MCF 10A (cell line): ENCODE measurements at places on chromosomes 7 and 10. TPM values are rescaled to one million over a fixed set of nuclear protein-coding genes. Genes with fewer than 3 reads are reported as not detected.
A peak's percentile ranks its signal among the peaks of the same experiment; 100 is the strongest.

GRCh38 chr10:130254243-130254642 is 118.1 kb downstream of the GLRX3 start:
- H3K4me3 ChIP-seq: no peak overlapping the region
- no peaks in the 10 kb centered on the region for H3K27me3 ChIP-seq
- no peaks in the 10 kb centered on the region for H3K4me1 ChIP-seq

DNA sequence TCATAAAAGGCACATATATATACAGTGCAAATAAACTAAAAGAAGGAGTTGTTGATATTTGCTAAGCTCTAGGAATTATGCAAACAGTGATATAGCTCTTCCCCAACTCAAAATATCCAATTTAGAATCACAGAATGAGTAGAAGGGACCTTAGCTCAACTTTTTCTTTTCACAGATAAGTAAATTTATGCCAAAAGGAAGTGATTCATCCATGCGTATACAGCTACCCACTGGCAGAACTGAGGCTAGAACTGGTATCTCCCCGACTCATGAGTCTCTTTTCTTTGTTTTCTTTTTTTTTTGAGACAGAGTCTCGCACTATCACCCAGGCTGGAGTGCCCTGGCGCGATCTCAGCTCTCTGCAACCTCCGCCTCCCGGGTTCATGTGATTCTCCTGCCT is 54.2 kb upstream of the SVIL start:
- no peaks in the 10 kb centered on the region for H3K27me3 ChIP-seq
- peaks cover 18% of the 10 kb centered on the region for H3K4me1 ChIP-seq
- DNase-seq: peak; percentile 75
- peaks cover 16% of the 10 kb centered on the region for H3K36me3 ChIP-seq
- H3K27ac ChIP-seq: no peak overlapping the region

GRCh38 chr7:8418629-8419245 is 14.7 kb upstream of the NXPH1 start:
- peak; percentile 75 for DNase-seq
- no peak overlapping the region for H3K4me3 ChIP-seq
- no peaks in the 10 kb centered on the region for H3K36me3 ChIP-seq
- H3K27ac ChIP-seq: no peak overlapping the region
- no peaks in the 10 kb centered on the region for H3K4me1 ChIP-seq

DNA sequence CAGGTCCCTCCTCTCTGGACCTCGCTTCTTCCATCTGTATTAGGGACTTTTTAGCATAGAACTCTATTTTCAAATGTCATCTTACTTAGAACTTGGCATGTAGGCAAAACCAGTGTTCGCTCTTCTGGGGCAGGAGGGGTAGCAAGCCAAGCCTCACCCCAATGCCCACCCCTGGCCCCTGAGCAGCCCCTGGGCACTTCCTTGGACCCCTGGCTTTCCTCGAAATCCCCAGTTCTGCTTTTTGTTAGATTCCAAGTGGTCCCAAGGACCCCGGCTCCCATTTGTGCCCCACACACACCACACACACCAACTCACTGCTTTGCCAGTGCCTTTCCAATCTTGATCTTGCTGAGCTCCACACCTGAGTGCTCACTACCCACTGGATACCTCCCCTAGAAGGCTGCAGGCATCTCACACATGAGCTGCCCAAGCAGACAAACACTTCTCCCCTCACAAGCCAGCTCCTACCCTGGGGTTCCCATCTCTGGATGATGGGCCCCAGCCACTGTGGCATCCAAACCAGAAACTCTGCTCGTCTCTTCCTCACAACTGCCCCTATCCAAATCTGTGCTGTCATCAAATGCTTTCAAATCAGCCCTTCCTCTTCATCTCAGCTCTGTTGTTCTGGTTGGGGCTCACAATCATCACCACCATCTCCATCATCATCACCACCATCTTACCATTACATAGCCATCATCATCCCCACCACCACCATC is 167.9 kb upstream of the ZMIZ1 start:
- no peaks in the 10 kb centered on the region for H3K36me3 ChIP-seq
- H3K4me1 ChIP-seq: no peaks in the 10 kb centered on the region
- no peak for DNase-seq
- peaks cover 11% of the 10 kb centered on the region for H3K27me3 ChIP-seq
- no peak overlapping the region for H3K27ac ChIP-seq
- no peak overlapping the region for H3K4me3 ChIP-seq

DNA sequence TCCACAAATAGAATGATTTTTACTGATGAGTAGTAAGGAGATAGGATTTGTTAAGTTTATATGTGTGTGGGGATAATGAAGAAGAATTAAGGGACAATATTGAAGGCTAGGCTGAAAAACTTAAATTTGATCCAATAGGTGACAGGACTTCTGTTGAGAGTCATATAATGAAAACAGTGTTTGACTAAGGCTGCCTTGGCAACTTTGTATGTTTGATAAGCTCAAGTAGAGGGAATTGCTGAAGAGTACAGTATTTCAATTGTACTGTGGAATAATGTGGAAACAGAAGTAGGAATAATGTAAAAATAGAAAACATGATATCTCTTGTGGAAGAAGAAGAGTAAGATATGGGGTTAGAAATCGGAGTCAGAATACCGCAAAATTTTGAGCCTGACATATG is 10.5 kb downstream of the R3HCC1L start:
- H3K4me1 ChIP-seq: peaks cover 23% of the 10 kb centered on the region
- no peak overlapping the region for H3K4me3 ChIP-seq
- H3K27ac ChIP-seq: no peak overlapping the region
- no peaks in the 10 kb centered on the region for H3K36me3 ChIP-seq

The GHRHR gene
- total RNA-seq: not detected in 2 replicates

DNA sequence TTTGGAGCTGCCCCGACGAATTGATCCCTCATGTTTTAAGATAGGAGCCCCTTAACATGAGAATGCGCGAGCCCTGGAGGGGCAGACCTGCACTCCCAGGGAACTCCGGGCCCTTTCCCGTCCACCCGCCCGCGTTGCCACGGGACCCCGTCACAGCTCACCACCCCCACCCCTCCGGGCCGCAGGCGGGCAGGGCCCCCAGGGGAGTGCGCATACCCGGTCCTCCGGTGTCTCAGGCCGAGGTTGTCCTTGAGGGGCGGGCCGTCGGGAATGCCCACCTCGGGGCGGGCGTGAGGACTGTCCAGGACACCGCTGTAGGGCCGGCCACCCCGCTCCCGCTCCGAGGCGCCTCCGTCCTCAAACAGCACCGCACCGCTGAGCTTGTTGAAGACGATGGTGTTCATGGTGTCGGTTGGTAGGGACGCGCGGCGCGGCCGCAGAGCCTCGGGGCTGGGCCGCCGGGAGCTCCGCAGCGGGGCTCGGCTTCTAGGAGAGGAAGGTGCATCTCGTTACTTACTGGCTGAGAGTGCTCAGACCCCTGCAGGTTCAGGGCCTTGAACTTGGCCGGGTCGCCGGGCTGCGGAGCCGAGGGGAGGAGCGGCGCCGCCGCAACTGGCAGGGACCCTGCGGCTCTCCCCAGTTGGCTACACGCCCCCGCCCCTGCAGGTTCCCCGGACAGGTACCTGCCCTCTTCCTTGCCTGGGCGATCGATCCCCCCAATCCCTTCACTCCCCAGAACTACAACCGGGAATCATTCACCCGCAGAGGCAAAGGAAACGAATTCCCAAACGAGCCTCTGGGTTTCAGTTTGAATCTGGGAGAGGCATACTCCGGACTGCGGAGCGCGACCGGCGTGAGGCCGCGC is 2.4 kb downstream of the MKX start:
- no peak for DNase-seq
- H3K27ac ChIP-seq: no peak overlapping the region
- H3K4me3 ChIP-seq: peak overlapping the region; percentile 54
- no peaks in the 10 kb centered on the region for H3K36me3 ChIP-seq
- H3K4me1 ChIP-seq: no peaks in the 10 kb centered on the region

- no peaks in the 10 kb centered on the region for H3K27me3 ChIP-seq
- no peak overlapping the region for H3K27ac ChIP-seq
- peaks cover 19% of the 10 kb centered on the region for H3K36me3 ChIP-seq
These were observed 156.3 kb downstream of the PHF14 start for GRCh38 chr7:11130012-11130411.

DNA sequence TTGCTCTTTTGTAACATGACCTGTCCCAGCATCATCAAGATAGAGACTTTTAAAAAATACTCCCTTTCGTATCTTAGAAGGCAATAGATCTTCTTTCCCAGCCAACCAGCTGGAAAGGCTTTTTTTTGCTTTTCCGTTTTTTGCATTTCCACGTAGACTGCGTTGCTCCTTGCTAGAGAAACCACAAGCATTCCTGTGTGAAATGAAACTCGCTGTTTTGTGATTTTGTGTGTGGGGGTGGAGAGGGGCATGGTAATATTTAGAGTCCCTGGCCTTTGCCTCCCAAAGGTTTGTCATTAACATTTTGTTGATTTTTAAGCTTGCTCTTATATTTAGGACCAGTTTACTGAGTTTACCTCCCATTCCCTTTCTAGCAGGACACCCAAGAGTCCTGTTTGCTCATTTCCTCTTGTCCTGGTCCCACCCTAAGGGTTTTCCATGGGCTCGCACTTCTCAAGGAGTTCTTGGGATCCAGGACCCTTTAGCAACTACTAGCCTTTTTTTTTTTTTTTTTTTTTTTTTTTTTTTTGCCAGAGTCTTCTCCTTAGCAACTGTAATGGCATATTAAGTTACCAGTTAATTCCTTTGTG is 243.6 kb downstream of the BICC1 start:
- peaks cover 14% of the 10 kb centered on the region for H3K4me1 ChIP-seq
- DNase-seq: peak; percentile 10
- H3K4me3 ChIP-seq: peak overlapping the region; percentile 75
- H3K27me3 ChIP-seq: no peaks in the 10 kb centered on the region
- H3K36me3 ChIP-seq: no peaks in the 10 kb centered on the region

DNA sequence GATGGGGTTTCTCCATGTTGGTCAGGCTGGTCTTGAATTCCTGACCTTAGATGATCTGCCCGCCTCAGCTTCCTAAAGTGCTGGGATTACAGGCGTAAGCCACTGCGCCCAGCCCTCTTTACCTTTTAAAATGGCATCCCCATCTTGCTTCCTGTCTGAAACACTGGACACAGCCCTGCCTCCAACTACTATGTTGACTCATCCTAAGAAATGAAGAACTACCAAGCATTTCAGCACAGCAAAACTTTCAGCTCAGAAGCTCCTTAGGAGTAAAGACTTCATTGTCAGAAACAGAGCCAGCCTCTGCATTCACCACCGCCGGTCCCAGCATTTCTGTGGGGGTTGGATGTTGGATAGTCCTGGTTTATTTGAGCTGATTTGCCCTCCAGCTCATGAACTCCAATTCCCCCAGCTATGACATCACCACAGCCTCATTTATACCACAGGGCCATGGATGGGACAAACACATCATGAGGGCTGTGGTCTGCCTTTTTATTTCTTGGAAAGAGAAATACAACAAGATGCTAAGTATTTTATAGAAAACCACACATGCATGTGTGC is 123.5 kb downstream of the ADCY1 start:
- H3K36me3 ChIP-seq: no peaks in the 10 kb centered on the region
- H3K4me1 ChIP-seq: no peaks in the 10 kb centered on the region
- no peak overlapping the region for H3K4me3 ChIP-seq
- DNase-seq: no peak
- peaks cover 40% of the 10 kb centered on the region for H3K27me3 ChIP-seq

- no peaks in the 10 kb centered on the region for H3K27me3 ChIP-seq
- peaks cover 5% of the 10 kb centered on the region for H3K36me3 ChIP-seq
- H3K27ac ChIP-seq: no peak overlapping the region
- no peak overlapping the region for H3K4me3 ChIP-seq
- peak; percentile 10 for DNase-seq
These were observed 393.6 kb upstream of the GALNT17 start for GRCh38 chr7:70738151-70738885.

DNA sequence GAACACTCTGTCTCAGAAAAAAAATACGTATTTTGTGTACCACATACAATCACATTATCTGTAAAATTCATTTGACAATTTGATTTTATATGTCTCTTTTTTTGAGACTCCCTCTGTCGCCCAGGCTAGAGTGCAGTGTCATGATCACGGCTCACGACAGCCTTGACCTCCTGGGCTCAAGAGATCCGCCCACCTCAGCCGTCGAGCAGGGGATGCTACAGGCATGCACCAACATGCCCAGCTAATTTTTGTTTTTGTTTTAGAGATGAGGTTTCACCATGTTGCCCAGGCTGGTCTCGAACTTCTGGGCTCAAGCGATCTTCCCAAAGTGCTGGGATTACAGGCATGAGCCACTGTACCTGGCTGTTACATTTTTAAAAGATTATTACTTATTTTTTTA is 11.6 kb upstream of the BAZ1B start:
- no peaks in the 10 kb centered on the region for H3K27me3 ChIP-seq
- H3K4me3 ChIP-seq: no peak overlapping the region
- H3K4me1 ChIP-seq: no peaks in the 10 kb centered on the region
- no peak overlapping the region for H3K27ac ChIP-seq

- H3K4me1 ChIP-seq: peaks cover 42% of the 10 kb centered on the region
- peak overlapping the region; percentile 98 for H3K27ac ChIP-seq
- H3K4me3 ChIP-seq: peak overlapping the region; percentile 96
- peaks cover 22% of the 10 kb centered on the region for H3K36me3 ChIP-seq
- H3K27me3 ChIP-seq: no peaks in the 10 kb centered on the region
These were observed 486 bp downstream of the HIPK2 start for GRCh38 chr7:139777133-139777891.

- no peaks in the 10 kb centered on the region for H3K4me1 ChIP-seq
- no peaks in the 10 kb centered on the region for H3K27me3 ChIP-seq
- H3K27ac ChIP-seq: no peak overlapping the region
- H3K36me3 ChIP-seq: no peaks in the 10 kb centered on the region
These were observed 242.5 kb upstream of the TMEM229A start for GRCh38 chr7:124275411-124275810.

The OR2A5 gene
- total RNA-seq: not detected in 2 replicates

DNA sequence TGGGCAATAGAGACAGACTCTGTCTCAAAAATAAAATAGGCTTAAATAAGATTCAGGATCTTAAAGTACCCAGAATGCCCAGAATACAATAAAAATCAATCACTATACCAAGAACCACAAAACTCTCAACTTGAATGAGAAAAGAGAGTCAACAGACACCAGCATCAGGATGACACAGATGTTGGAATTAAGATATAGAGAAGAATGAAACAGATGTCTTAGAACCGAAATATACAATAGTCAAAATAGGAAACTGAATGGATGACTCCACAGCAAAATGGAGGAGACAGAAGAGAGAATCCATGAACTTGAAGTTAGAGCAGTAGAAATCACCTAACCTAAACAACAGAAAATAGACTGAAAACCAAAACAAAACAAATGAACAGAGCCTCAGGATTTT is 29.6 kb downstream of the POR start:
- no peak for DNase-seq
- peak overlapping the region; percentile 81 for H3K27ac ChIP-seq
- peaks cover 27% of the 10 kb centered on the region for H3K4me1 ChIP-seq
- H3K4me3 ChIP-seq: peak overlapping the region; percentile 39

- H3K27me3 ChIP-seq: peaks cover 80% of the 10 kb centered on the region
- H3K4me1 ChIP-seq: no peaks in the 10 kb centered on the region
- H3K4me3 ChIP-seq: no peak overlapping the region
- no peak overlapping the region for H3K27ac ChIP-seq
These were observed 10.3 kb downstream of the NPTX2 start for GRCh38 chr7:98627413-98627790.

The METTL27 gene
- 4.4 and 7.3 TPM in 2 replicates for total RNA-seq

The HTR5A gene
- total RNA-seq: not detected in 2 replicates
